ENCODE measurements at places on chromosomes 2 and 18.
A peak's percentile ranks its signal among the peaks of the same experiment; 100 is the strongest.

GRCh38 chr2:166238176-166238575 is 110.4 kb upstream of the SCN1A start:
- no peak for DNase-seq

DNA sequence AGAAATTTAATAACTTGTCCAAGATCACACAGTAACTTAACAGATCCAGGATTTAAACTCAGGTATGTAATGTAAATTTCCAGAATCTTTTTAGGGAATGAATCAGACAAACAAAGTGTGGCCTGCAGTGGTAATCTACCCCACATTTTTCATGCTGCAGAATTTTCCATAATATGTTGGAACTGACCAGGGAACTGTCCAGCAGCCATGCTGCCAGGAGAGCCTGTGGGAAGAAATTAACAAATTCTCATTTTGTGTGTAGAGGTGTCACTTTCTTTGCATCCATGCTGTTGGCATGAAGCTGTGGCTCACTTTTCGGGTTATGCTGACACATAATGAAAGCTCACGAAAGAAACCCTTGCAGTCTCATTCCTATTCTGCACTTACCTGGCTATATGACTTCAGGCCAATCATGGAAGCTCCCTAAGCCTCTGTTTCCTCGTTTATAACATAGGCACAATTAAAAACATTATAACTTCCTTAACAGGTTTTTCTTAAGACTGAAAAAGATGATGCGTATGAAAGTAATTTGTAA is 54.7 kb downstream of the CDKL4 start:
- DNase-seq = no peak

GRCh38 chr2:170227951-170228350 is 50.0 kb downstream of the MYO3B start:
- DNase-seq = no peak

- DNase-seq = no peak
Observed at GRCh38 chr2:190221429-190221828, 98.2 kb downstream of the HIBCH start.

- no peak for DNase-seq
Observed at GRCh38 chr2:230254152-230254881, 28.8 kb downstream of the SP140 start.

GRCh38 chr2:48016225-48017019 is 110.1 kb upstream of the FBXO11 start:
- no peak for DNase-seq

DNA sequence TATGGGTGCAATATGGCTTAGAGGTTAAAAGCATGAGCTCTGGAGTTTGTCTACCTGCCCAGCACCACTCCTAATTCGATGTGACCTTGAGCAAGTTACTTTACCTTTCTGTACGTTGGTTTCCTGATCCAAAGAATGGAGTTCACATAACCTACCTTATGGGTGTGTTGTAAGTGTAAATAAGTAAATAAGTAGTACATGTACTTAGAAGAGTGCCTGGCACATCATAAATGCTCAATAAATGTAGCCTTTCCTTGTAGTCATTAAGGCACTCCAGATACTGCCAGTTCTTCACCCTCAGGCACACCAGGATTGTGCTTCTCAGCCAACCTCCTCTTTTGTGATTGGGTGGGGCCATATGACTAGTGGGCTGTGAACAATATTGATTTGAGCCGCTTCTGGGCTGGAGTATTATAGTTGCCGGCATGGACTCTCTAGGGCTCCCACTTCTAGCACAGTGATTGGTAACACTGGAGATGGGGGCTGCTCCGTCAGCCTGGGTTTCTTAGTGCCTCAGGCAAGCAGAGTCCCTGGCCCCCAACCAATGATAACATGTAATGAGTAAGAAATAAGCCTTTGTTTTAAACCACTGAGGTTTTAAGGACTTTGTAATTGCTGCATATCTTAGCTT is 101.7 kb upstream of the NOSTRIN start:
- no peak for DNase-seq

- no peak for DNase-seq
Observed at GRCh38 chr18:58168221-58168620, 124.2 kb downstream of the NEDD4L start.

- no peak for DNase-seq
Observed at GRCh38 chr2:64485331-64485730, 31.4 kb downstream of the LGALSL start.

GRCh38 chr2:105756435-105756834 is 11.7 kb downstream of the NCK2 start:
- DNase-seq = no peak

- DNase-seq = no peak
Observed at GRCh38 chr2:190657474-190658255, 8.8 kb downstream of the NAB1 start.

DNA sequence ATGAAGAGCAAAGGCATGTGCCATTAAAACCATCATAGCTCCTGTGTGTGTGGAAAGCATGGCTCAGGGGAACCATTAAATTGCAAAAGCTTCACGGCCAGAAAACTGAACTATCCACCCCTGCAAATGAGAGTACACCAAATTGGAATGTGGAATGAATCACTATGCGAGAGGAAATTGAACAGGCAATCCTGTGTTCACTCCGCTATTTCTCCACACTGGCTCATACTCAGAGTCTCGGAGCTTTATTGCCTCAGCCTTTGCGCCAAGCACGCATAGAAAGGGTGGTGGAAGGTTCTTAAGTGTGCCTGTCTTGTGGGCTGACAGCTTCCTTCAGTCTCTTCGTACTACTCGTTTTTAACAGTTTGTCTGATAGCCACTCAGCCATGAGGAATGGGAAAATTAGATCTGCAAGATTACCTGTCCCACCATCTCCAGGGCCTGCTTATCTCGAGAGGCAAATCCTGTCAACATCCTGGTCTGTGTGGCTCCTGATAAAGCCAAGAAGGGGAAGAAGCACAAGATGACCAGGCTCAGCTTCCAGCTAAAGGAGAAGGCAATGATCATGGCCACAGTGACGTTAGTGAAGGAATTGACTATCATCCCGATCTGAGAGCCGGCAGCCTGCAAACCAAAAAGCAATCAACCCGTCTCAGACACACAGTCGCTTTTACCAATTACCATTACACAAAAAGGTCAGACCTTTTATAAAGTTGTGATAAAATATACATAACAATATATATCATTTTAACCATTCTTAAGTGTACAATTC is 34.9 kb downstream of the G6PC2 start:
- DNase-seq = no peak

- DNase-seq = peak; percentile 62
Observed at GRCh38 chr2:24492421-24493279, 1.6 kb downstream of the NCOA1 start.
